Sigmoid colon (tissue), 7 donors: ENCODE measurements at places on chromosomes 5 and 9. TPM values are rescaled to one million over a fixed set of nuclear protein-coding genes. Genes with fewer than 3 reads are reported as not detected.

Gene CENPH
- 3.8 TPM for total RNA-seq

Gene SMIM33
- not detected for total RNA-seq

DNA sequence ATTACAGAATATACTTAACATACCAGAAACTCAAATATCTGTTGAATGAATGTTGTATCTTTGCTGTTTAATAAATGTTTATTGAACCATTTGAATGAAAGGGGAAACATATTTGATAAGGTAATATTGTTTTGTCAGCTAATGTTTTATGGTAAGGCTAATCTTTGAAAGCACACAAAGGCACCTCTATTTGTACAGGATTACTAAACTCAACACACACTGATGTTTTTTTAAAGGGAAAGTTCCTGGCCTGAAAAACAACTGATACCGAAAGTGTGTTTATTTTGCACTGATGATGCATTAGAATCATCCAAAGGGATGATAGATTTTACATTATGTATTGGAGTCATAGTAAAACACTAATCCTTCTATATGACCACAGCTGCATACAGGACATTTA lies 82.5 kb downstream of the ADCY2 start:
- no peak for DNase-seq

GRCh38 chr5:124444147-124444775 lies 302.2 kb downstream of the ZNF608 start:
- no peak for DNase-seq

GRCh38 chr9:33468797-33469621 lies 4.7 kb downstream of the NOL6 start:
- peak; percentile 36 for DNase-seq

Gene ORM2
- total RNA-seq = not detected

DNA sequence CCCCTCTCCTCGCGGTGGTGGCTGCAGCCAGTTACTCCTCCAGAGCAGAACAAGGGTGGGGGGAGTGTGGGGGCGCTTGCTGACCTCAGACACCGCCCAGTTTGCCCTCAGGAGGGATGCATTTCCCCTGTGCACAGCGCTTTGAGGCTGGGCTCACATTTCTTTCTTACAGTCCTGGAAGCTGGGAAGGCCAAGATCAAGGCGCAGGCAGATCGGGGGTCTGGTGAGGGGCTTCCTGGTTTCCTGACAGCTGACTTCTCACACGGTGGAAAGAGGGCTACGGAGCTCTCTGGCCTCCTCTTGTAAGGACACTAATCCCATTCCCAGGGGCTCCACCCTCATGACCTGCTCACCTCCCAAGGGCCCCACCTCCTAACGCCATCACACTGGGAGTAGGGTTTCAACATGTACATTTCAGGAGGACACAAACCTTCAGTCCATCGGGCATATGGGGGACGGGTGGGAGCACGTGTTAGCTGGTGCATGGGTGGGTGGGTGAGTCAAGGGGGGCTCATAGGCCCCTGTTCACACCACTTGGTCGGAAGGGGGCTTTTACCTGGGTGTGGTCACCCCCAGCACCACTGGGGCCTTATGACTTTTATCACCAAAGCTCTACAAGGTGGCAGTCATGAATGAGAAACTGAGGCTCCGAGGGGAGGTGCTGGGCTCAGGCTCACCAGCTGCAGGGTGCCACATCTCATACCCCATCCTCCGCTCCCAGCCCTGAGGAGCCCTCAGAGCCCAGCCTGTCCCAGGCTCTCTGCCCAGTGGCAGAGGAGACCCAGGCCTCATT lies 7.7 kb upstream of the SCGB3A1 start:
- peak; percentile 52 for DNase-seq

DNA sequence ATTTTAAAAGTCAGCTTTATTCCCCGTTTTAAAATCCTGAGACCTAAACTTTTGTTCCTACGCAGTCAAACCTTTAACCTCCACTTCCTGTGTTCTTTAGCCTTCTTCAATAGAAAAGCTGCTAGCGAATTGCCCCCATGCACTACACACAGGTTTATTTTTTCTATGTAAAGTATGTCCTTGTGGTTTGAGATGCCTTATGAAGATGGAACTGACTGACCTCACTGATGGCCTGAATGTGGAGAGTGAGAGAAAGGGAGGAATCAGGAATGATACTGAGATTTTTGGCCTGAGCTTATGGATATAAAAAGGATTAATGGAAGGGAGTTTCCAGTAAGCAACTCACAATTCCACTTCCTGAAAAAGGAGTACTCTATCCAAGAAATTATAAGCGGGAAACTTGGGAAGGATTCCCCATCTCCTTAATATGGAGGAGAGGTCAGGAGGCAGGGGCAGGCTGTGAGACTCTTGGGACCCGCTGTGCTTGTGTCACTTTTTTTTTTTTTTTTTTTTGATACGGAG lies 89.5 kb downstream of the UGCG start:
- no peak for DNase-seq

Gene DYNC2I2
- 21.6 TPM for total RNA-seq

Gene OTP
- total RNA-seq = not detected

- DNase-seq = no peak
These were observed 12.5 kb downstream of the WDR70 start for GRCh38 chr5:37391591-37391990.

DNA sequence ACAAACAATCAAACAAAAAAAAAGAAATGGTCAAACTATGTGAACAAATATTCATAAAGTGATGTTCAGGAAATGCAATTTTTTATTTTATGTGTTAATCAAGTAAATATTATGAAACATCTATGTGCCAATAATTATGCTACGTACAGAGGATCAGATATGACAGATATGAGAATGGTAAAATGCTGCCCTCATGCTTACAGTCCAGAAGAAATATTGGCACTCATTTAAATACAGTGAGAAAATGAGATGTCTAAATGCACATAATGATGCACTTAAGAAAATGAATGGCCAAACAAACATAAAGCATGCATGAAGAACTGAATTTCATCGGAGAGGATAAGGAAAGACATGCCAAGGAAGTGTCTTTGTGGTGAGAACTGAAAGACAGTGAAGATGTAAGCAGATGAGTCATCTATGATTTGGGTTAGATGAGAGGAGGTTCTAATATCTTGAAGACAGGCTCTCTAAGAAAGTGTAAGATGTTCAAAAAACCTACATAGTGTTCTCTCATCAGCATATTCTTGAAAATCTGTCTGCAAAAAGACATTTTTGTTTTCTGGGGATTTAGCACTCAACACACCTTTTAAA lies 1231.1 kb upstream of the ACO1 start:
- no peak for DNase-seq

DNA sequence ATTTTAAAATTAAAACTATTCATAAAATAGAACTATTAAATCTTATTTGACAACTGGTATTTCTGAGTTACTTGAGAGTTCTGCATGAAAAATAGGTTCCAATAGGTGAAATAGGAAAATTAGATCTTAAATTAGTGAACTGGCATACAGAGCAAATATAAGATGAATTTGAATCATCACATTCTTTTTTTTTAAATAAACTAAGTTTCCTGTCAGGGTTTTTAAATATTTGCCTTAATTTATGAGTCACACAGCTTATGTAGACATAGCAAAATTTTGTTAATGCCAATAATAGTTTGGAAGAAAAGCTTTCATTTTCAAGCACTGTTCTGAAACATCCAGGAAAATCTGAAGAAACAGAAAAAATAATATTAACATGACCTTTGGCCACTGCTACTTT lies 311.7 kb upstream of the HAPLN1 start:
- no peak for DNase-seq

GRCh38 chr5:158499075-158499891 lies 600.4 kb downstream of the EBF1 start:
- DNase-seq = no peak
